ENCODE measurements at places on chromosomes 11 and 22.

DNA sequence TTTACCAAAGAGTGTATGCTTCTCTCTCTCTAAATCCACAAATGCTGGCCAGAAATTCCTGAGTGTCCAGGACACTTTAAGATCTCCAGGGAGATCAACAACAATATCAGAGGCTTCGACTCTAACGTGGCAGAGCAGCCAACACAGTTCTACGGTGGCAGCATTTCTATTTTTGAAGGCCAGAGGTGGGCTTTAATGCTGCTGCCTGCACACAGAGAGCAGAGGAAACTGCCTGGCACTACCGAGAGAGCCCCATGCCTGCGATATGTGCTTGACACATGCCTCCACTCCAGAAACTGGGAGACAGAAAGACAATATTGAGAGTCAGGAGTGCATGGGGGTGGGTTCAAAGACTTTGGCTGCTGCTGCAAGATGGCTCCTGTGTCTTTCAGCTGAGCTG, 48.8 kb upstream of the GALNT18 start:
- DNase-seq, result no peak

DNA sequence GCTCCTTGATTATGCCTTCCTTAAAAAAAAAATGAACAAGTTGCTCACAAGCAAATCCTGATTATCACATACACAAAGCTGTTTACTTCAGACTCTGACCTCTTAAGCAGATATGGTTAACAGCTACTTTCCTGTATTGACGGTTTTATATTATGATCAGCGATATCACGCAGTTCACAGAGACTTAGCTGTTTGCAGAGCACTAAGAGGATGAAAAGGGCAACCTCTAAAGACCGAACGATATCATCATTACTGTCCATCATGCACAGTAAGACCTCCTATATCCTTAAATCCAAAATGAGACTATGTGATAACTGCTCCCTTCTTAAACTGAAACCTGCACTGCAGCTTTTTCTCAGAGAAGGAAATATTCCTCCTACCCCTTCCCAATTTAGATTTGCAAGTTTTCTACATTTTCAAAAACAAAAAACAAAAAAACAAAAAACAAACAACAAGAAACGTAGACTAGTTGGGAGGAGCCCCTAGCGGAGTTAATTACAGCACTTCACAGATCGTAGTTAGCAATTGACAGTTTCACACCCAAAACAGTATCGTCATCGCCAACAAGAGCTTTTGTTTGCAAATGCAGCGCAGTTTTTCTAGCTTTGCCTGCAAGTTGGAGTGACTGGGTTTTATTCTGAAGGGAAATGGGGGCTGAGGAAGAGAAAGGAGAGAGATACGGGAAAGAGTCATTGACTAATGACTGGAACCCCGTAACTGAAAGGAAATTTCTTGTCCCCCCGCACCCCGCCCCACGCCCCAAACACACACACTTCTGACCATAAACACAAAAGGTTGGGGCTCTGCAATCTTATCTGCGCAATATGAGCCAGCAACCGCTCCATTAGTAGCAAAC, 1.2 kb downstream of the DDX6 start:
- DNase-seq, result peak; percentile 77

DNA sequence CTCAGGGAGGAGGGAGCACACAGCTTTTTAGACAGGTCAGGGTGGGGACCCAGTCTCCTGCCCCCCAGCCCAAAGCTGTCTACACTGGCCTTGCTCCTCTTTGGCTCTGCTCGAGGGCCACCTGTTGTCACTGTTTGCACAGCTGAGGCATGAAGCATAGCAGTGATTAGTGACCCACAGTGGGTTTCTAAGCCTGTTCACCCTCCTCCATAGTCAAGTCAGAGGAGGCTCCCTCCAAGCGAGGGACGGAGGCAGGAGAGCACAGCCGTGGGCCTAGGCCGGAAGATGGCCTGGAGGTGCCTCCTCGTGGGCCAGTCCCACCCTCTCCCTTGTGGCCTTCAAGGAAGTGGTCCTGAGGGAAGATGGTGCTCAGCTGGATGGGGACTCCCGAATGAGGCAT, 241.1 kb downstream of the GRIK4 start:
- DNase-seq, result no peak

- no peak for DNase-seq
These were observed 34.4 kb downstream of the PRCP start for GRCh38 chr11:82865841-82866240.

GRCh38 chr22:49734390-49734789, 93.3 kb downstream of the BRD1 start:
- no peak for DNase-seq

DNA sequence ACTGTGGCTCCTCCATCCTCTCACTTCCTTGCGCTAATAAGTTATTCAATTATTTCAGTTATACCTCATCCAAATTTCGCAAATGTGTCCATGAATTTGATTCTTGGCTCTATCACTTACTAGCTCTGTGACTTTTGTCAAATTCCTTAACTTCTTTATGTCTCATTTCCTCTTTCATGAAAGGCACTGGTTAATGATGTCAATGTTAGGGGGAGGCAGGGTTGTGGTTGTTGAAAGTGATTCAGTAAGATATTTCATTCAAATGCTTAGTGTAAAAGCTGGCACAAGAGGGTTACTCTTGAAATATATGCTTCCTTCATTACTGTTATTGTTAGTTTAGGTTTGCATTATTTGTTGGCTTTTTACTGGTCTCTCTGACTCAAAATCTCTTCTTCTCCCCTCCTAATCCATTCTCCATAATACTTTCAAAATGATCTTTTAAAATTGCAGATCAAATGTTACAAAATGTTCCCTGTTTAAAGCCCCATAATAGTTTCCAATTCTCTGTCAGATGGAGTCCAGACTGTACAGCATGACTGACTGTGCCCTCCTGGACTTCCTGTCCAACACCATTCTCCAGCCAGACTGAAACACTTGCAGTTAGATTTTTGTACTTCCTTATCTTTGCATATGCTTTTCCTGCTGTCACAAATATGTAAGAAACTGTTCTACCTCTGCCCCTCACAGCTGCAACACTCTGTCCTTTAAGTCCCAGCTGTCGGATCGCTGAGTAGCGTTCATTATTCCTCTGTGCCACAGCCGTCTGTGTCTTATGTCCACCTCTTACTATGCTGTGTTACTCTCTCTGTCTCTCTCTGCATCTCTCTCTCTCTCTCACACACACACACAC, 510.6 kb upstream of the RAG2 start:
- DNase-seq, result no peak

DNA sequence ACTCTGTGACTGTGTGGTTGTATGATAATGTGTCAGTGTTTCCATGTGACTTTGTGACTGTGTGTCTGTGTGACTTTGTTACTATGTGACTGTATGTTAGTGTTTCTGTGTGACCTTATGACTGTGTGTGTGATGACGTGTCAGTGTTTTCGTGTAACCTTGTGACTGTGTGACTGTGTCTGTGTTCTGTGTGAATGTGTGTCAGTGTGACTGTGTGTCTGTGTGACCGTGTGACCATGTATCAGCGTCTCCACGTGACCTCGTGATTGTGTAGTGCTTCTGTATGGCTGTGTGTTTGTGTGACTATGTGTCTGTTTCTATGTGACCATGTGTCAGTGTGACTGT, 9.5 kb upstream of the PKNOX2 start:
- no peak for DNase-seq

GRCh38 chr22:32744176-32744959, 57.1 kb upstream of the TIMP3 start:
- no peak for DNase-seq

- no peak for DNase-seq
These were observed 7.5 kb upstream of the CDKN1C start for GRCh38 chr11:2892967-2893528.

- DNase-seq, result no peak
These were observed 78.4 kb upstream of the ANO1 start for GRCh38 chr11:69999721-70000120.

DNA sequence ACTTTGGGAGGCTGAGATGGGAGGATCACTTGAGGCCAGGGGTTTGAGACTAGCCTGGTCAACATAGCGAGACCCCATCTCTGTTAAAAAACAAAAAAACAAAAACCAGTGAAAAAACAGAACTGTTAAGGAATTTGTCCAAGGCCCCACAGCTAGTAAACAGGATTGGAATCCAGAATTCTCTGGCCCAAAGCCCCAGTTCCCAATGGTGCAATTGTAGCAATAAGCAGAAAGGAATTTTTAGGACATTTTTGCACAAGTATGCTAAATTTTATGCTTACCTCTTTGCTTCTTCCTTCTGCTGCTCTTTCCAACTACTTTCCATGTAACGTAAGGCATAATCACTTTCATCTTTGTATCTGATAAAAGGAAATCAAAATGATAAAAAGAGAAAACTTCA, 11.6 kb downstream of the MISFA start:
- no peak for DNase-seq

DNA sequence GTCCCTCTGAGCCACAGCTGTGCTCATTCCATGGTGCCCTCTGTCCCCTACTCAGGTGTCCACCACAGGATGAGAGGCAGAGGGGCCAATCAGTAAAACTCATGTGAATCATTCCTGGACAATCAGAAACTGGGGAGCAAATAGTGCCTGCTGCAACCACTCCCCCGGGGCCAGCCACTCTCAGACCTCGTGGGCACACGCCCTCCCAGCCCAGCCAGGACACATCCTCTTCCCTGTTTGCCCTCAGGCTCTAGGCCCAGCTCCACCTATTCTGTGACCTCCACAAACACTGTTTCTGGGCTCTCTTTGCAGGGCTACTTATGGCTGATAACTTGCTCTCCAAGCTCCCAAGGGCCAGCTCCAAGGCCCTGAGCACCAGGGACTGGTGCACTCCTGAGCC, 14.0 kb upstream of the KCTD14 start:
- DNase-seq, result no peak

DNA sequence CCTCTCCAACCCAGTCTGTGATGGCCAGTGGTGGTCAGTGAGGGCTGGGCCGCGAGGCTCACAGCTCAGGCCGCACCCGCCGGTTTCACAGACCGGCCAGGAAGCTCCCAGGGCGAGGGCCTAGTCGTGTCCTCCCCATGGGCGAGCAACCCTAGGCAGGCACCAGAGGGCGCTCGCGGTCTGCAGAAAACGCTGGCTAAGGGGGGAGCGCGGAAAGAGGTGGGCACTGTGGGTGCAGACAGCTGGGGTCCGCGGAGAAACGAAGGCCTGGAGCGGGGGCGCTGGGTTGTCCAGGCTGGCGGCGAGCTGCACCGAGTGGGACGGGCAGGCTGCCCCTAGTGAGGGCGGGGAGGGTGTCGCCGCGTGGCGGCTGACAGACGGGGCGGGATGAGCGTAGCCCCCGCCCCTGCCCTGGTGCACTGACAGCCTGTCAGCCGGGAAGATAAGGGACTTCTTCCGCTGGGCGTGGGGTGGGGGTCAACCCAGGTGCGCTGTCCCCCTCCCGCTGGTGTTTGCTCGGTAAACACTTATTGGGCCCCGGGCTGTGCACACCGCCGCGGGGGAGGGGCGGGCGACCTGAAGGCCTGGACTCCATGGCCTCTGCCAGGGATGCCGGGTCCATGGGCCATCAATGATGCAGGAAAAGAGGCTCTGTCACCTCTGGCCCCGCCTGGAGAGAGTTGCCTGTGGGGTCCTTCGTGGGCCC, 7.5 kb downstream of the GP1BB start:
- DNase-seq, result peak; percentile 81

DNA sequence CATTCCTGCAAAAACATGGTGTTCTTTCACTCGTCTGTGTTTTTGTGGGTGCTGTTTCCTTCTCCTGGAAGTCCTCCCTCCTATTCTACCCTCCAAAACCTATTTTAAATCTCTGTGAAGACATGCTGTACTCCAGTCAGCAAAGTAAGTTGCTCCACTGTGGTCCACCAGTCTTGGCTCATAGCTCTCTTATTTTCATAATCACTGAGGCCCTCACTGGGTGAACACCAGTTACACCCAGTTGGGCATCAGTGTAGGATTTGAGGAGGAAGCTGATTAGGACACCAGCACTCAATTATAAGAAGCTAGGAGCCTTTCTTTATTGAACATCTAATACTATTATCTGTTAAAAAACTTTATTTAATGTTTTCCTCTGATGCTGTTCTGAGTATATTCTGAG, 23.9 kb upstream of the EED start:
- DNase-seq, result no peak

GRCh38 chr11:129275828-129276227, 83.7 kb upstream of the ARHGAP32 start:
- no peak for DNase-seq

- DNase-seq, result no peak
These were observed 2.8 kb upstream of the BARX2 start for GRCh38 chr11:129372609-129373488.

GRCh38 chr11:115906171-115906570, 402.0 kb upstream of the CADM1 start:
- DNase-seq, result no peak

- DNase-seq, result no peak
These were observed 109.1 kb upstream of the TIMP3 start for GRCh38 chr22:32692371-32692770.

DNA sequence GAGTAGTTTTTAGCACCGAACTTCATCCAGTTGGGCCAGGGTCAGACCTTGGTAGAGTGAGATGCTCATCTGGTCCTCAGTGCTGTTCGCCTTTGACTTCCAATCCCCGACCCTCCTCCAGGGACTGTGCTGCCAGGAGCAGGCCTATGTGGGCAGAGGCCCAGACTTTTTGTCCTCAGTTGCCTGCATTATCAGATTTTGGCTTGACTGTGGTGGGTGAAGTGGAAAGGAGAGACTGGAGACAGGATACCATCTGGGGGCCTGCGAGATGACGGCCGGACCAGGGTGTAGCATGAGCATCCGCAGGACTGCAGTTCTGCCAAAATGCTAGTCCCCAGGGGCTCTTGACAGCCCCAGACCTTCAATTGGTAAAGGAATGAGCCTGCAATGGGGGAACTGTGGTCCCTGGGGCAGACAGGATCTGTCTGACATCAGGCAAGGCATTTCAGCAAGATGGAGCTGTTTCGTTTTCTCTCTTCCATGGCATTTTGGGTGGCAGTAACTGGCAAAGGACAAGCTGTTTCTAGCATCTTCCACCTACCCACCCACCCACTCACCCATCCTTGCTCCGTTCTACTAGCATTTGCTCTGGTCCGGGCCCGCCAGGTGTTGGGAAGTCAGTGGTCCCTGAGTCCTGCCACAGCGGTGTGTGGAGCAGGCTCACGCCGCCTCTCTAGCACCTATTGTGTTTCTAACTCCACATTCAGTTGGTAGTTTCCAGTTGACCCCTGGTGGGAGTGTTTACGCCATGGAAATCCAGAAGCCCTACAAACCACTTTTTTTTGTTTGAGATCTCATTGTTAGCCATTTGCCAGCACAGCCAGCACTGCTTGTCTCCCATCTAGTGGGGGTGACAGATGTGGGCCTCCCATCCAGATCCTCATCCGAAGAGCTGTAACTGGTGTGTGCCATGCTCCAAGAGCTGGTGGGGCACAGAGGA, 53.5 kb downstream of the OTOG start:
- DNase-seq, result no peak

GRCh38 chr11:46278387-46279125, 1.1 kb downstream of the CREB3L1 start:
- DNase-seq, result peak; percentile 58

- no peak for DNase-seq
These were observed 43.6 kb downstream of the LRRC32 start for GRCh38 chr11:76626921-76627401.

DNA sequence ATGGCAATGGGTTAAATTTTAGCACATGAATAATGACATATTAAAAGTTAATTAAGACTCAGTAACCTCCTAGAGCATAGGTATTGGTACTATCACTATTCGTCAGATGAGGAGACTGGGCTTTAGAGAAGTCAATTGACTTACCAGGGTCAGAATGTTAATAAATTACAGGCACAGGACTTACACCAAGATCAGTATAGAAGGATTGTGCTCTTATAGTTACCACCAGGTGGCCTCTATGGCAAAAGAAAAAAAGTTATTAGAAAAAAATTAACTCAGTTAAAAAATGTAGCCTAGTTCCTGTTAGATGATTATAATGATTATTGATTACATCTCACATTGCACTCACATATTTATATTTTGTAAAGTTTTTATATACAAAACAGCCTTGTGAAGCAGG, 1163.7 kb downstream of the FAM181B start:
- DNase-seq, result no peak

Measured in hematopoietic multipotent progenitor cell treated with erythropoietin and hydrocortisone succinate and interleukin-3 and kit ligand, for 17 days (in vitro differentiated cells).